ENCODE measurements at places on chromosomes 1 and 21. TPM values are rescaled to one million over a fixed set of nuclear protein-coding genes. Genes with fewer than 3 reads are reported as not detected.

CXADR gene
- 64.2 TPM for total RNA-seq

PROK1 gene
- total RNA-seq, result 0.27 TPM

FBLIM1 gene
- total RNA-seq, result 11.4 TPM

TBX19 gene
- total RNA-seq, result 1.7 TPM

PGLYRP3 gene
- total RNA-seq, result not detected

SUCO gene
- total RNA-seq, result 394 TPM

GRCh38 chr1:59595774-59596173, 219.0 kb upstream of the HOOK1 start:
- ATAC-seq, result no peak

DNA sequence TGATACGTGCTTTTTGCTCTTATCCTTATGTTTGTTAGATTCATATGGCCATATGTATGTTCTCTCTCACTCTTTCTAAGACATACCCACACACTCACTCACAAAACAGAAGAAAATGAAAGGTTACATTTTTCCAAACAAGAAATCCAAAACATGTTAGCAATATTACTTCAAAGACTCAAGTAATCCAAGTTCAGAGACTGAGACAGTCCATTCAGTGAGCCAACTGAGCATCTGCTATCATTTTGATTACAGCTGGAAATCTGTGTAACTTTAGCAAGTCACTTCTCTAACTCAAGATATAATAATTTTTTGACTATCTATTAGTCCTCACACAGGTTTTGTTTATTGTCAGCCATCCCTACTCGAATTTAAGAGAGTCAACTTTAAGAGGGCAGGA, 218.9 kb downstream of the LHX8 start:
- no peak for ATAC-seq

GRCh38 chr21:42200906-42201614, 17.9 kb upstream of the ABCG1 start:
- no peak for ATAC-seq

DNA sequence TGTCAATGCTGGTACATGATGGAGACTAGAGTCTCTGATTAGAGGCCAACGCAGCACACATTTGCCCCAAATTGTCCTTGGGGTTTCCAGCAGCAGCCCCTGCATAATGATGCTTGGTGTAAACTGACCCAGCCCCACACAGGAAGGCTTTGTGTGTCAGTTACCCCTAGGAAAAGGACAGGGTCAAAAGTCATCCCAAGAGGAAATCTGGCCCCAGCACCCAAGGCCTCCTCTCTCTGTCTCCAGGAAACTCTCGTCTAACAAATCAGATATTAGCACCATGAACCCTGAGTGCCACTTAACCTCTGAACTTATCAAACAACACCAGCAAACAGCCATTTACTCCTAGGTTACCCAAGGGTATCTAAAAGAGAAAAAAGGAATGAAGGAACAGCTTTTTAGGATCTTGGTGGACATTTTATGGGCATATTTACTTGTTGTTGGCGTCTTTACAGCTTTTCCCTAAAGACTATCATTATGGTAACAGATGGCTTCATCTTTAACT, 84.5 kb downstream of the PSMG1 start:
- no peak for ATAC-seq

- ATAC-seq, result peak; percentile 23
Observed at GRCh38 chr1:205493241-205494085, 11.0 kb upstream of the CDK18 start.

- no peak for ATAC-seq
Observed at GRCh38 chr1:234721476-234722269, 111.7 kb upstream of the IRF2BP2 start.
